Left kidney (tissue), 8 donors: ENCODE measurements at places on chromosomes 4 and X. TPM values are rescaled to one million over a fixed set of nuclear protein-coding genes. Genes with fewer than 3 reads are reported as not detected.

Gene MTMR8
- 2.0 TPM for polyA plus RNA-seq

Gene FAAH2
- polyA plus RNA-seq: 15.2 TPM

Gene SLITRK2
- polyA plus RNA-seq: 2.2 TPM

Gene BEX5
- polyA plus RNA-seq: 12.9 TPM

Gene HAND2
- not detected for polyA plus RNA-seq

Gene IL21
- not detected for polyA plus RNA-seq

Gene CT45A5
- polyA plus RNA-seq: not detected
